ENCODE measurements at places on chromosomes 6 and 20.

DNA sequence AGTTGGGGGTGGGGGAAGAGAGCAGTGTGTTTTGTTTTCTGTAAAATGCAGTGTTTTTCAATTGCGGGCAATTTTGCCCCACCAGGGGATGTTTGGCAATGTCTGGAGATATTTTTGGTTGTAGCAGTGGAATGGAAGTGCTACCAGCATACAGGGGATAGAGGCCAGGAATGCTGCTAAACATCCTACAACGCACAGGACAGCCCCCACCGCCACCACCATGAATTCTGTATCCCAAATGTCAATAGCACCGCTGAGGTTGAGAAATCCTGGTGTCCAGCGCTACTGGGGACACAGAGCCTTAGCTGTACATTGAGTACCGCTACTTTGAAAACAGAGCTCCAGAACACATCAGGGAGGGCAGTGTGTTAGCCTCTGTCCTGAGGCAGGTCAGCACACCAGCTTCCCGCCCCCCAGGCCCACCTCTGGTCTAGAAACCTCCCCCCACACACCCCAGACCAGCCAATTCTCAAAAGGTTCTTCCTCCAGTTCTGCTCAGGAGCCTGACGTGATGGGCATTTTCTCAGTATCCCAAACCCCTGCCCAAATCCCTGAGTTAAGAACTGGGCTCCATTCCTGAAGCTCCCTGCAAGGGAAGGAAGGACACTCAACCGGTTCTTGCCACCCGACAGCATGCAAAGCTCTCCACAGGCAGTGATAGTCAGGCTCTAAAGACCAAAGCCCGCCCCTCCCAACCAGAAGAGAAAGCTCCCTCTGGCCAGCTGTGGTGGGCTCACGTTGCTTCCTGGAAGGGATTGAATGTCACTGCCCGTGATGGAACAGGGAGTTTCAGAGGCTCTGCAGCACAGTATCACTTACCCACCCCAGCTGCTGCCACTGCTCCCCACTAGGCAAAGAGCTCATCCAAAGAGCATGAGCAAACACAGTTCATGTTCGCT, 321.5 kb upstream of the JARID2 start:
- DNase-seq, result no peak

DNA sequence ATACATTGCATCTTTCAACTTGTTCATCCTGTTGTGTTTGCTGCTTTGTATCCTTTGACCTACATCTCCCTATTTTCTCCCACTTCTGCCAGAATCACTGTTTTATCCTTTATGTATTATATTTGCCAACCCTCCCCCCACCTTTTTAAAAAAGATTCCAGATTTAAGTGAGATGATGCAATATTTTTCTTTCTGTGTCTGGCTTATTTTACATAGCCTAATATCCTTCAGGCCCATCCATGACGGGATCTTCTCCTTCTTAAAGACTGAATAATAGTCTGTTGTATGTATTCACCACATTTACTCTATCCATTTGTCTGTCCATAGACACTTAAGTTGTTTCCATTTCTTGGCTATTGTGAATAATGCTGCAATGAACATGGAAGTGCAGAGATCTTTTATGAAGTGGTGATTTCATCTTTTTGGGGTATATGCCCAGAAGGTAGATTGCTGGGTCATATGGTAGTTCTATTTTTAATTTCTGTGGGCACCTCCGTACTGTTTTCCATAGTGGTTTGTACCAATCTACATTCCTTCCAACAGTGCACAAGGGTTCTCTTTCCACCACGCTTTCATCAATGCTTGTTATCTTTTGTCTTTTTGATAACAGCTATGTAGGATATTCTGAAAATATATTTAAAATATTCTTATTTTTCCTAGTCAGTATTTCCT, 181.0 kb downstream of the CDKAL1 start:
- DNase-seq, result no peak

DNA sequence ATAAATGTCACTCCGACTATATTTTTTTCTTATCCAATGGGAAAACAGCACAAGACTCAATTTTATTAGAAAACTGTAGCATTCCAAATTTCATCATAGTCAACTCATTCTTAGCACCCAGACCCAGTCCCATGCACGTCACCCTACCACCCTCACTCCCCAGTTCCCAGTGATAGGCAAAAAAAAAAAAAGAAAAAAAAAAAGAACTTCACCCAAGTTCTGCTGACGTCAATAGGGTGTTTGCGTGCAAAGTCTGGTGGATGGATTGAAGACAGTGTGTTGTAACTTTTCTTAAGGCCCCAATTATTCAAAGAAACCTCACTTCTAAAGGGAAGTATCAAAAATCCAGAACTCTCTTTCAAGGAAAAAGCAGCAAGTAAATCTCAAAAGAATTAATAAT, 213.9 kb upstream of the PRDM1 start:
- no peak for DNase-seq

GRCh38 chr6:135018941-135019340, 35.7 kb downstream of the HBS1L start:
- no peak for DNase-seq

DNA sequence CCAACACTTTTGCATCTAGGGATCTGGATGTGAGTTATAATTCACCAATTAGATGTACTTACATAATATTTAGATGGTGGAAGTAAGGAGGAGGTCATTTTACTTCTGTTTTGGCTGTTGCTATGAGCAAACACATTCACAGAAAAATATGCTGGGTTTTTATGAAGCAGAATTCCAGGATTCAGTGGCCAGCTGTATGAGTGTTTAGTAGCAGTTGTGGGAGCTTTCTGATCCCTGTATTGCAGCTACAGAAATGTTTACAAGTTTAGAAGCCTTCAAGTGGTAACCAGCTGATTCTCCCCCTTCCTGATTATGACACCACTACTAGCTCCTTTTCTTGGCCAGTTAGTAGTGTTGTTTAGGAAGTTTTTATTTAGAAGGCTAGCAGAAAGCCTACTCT, 177.0 kb downstream of the TENT5A start:
- no peak for DNase-seq

DNA sequence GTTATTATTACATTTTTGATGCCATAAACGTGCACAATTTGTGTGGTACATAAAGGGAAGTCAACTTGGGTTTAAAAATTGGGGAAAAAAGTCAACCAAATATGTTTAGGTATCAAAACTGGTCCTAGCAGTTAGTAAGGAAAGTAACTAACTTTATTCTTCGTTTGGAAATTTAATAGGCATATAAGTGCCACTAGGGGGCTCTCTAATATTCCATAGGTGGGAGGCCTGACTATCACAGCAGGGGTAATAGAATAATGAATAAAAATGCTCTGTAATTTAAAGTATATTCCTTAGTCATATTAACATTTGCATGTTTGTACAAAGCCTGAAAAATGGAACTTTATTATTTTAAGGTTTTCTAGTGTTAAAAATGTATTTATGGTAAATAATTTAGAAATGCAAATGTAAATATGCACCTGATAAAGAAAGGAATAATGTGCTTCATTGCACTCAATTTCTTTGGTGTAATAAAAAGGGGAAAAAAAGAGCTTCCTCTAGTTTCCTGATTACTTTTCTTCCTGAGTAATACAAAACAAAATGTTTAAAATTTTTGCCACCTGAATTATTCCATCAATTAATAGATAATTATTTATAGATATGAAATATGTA, 125.7 kb upstream of the HDAC2 start:
- peak; percentile 12 for DNase-seq

GRCh38 chr6:160374836-160375560, 26.8 kb downstream of the SLC22A3 start:
- DNase-seq, result no peak

DNA sequence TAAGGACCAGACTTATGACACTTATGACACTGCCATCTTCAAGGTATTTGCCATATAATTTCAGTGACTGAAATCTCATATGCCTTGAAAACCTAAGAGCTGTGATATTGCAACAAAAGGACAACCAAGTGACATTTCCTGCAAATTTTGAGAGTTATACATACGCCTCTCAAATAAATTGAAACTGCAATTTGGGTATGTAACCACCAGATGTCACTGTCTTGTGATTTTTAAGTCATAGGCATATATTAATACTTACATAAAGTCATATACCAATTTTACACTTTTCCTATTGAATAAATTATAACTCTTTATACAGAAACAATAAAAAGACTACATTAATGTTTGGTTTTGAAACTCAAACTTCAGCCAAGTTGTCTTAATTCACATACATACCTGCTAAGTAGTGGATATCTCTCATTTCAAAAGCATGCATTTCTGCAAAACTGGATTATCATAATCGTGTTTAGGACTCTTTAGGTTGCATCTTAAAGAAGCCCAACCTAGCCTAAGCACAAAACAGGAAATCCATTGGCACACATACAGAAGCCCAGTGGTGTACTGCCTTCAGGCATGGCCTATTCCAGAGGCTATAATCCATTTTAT, 180.2 kb downstream of the PACRG start:
- DNase-seq, result no peak

DNA sequence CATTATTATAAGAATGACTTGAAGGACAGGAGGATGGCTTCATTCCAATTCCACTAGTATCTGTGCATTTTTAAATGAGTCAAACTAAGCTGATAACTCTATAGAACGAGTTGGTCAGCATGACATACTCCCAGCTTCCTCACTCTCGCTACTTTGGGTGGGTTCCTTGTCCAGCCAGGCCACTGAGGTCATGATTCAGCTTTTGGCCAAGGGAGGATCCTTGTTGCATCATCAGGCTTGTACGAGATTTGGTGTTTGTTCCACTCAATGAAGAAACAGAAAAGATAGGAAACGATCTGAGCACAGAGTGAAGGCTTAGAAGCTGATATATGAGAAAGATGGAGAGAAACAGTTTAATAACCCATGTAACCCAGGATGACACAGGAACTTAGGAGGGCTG, 19.8 kb downstream of the NEDD9 start:
- no peak for DNase-seq

DNA sequence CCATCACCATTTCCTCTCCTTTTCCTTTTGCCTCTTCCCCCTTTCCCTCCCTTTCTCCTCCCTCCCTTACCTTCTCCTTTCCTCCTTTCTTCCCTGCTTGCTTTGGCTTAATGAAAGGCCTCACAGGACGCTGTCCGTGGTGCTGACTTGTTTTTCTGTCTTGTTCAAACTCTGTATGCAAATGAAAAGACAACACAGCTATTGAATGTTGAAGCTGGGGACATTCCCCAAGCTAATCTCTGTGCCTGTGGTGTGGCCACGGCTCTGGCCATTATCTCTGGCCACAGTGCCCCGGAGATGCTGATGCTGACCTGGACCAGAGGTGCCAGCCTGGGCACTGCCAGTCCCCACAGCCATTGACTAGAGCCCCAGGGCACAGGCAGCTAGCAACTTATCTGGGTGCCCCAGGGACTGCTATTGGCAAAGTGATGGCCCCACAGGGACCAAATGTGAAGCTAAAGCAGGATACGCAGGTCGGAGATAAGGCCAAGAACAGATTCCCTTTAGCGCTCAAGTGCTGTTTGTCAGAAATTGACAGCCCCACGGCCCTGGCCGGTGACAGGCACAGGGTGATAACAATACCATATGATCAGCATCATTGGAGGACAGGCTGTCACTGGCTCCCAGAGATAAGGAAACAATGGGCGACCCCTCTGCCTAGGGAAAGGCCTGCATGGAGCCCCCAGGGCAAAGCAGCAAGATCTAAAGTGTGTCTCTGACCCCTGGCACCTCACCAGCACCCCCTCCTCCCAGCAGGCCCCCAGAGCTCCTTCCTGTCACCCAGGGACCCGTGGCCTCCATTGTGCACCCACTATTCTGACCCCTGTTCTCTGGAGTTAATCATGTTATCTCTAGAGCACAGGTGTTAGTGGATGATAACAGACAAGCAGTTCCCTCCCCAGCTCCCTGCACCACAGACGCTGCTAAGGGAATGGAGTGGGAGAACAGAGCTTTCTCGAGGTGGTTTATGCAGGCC, 31.6 kb upstream of the SLC32A1 start:
- DNase-seq, result peak; percentile 44

GRCh38 chr6:65633501-65633900, 73.5 kb downstream of the EYS start:
- DNase-seq, result no peak

- no peak for DNase-seq
Measured at GRCh38 chr6:84260926-84261325, 33.5 kb upstream of the CEP162 start.

DNA sequence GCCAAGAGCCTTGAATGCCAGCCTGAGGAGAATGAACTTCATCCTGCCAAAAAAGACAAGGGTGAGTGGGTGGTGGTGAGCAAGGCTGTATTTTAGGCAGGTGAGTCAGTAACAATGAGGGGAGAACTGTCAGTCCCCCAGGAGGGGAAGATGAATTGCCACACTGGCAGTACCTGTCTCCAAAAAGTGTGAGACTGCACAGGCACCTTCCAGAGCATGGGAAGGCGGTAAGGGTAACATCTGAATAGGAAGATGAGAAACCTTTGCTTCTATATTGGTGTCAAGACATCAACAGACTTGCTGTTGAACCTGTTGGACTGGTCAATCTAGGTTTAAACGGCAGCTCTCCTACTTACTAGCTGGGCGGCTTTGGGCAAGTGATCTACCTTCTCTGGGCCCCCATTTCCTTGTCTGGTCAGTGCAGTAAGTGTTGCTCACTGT, 30.9 kb downstream of the STK35 start:
- DNase-seq, result no peak

DNA sequence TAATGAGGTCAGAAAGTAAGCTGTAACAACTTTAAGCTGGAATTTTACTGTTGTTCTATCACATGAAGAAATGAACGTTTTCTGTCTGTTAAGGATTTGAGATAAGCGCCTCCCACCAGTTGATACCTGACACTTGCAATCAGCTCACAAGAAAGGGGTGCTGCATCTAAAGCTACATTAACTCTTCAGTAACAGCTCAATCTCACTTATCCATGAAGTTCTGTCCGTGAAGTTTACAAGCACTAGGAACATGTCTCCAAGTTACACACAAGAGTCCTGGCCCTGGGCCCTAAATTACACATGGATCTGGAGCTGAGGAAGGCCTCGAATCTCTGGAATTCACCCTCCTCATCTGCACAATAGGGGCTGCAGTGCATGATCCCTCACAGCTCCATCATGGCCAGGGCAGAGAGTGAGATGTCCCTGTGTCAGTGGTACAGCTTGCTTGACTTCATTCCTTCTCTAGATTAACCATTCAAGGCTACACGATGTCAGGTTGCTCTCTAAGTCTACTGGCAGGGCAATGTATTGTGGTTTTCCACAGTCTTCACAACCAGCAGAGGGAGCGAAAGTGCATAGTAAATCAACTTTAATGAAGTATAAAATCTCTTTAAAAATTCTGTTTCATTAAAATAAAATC, 182.4 kb upstream of the MCHR2 start:
- no peak for DNase-seq
